AG09319 (cell line): ENCODE measurements at places on chromosomes 7 and 10.

GRCh38 chr10:103109821-103110220 is 83.3 kb downstream of the NT5C2 start:
- no peak for DNase-seq

- no peak for DNase-seq
Observed at GRCh38 chr7:106620676-106621075, 40.3 kb downstream of the CCDC71L start.

DNA sequence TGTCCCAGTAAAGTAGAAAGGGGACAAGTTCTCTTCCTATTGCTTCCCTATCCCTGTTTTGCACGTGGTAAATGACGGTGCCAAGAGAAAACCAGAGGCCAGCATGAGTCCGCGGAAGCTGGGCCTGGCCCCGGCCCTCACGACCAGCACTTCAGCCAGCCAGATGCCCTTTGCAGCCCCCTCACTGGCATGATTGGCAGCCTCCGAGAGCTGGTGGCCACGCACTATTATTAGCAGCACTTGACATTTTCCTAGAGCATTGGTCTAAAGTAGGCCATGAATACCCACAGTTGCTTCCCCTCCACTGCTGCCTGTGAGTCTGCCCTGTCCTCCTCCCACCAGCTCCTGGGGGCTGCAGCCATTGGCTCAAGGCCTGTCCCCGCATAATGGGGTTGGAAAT is 369.1 kb downstream of the PLXNA4 start:
- no peak for DNase-seq

GRCh38 chr10:115167751-115168150 is 74.6 kb downstream of the ATRNL1 start:
- no peak for DNase-seq

- no peak for DNase-seq
Observed at GRCh38 chr10:130967784-130968183, 343.7 kb downstream of the TCERG1L start.

GRCh38 chr7:100614308-100614861 is 2.0 kb downstream of the MOSPD3 start:
- DNase-seq: no peak

- DNase-seq: no peak
Observed at GRCh38 chr10:59375990-59376389, 13.6 kb upstream of the FAM13C start.

- DNase-seq: no peak
Observed at GRCh38 chr7:118259115-118259514, 34.6 kb downstream of the ANKRD7 start.
